Activated T-cell treated with anti-CD3 and anti-CD28 coated beads, Interleukin-2, amount 50 U/mL, for 72 hours (primary cell): ENCODE measurements at places on chromosomes 7 and 10.
A peak's percentile ranks its signal among the peaks of the same experiment; 100 is the strongest.

- no peak for DNase-seq
These were observed 33.8 kb downstream of the ACSL5 start for GRCh38 chr10:112407696-112408095.

DNA sequence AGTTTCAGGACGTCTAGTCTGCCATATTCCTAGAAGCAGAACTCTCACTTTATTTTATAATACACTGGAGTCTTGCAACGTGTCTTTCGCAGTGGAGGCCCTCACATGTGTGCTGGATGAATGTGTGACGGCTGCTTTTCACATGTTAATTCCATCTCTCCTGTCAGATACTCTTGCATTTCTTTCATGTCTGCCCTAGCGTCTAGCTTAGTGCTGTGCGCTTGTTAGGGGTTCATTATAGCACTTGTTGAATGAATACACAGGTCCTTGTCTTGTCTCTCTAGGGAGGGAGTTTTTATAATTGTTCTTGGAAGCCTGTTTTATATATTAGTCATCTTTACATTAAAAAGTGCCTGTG lies 94.4 kb downstream of the MAP3K8 start:
- no peak for DNase-seq

DNA sequence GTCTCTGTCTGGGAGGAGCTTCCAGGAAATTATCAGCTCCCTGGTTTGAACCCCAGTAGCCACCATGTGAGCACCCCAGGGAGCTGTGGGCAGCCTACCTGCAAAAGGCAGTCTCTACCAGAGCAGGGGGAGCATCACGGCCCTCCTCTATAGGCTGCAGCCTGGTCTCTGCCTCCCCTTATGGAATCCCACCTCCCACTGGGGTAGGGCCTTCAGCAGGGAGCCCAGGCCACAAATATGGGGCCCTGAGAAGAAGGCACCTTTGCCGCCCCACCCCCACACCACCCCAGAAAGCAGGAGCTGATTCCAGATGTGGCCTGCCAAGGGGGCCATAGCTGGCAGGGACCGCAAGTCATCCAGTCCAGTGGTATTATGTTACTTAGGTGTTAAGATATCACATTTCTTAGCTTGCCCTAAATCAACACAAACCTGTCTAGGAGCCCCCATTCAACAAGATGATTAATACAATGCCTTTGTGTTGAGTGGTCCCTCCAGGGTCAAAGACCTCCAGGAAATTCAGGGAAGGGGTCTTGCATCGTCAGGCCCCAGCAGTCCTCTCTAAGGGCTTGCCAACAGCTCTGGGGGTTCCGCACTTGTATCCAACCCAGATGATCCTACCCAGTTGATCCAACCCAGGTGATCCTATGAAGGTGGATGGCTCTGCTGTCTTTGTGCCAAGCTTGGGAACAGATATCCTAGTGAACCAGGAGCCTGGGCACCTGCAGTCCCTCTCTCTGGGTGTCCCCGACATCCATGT lies 114.9 kb downstream of the OAT start:
- no peak for DNase-seq

DNA sequence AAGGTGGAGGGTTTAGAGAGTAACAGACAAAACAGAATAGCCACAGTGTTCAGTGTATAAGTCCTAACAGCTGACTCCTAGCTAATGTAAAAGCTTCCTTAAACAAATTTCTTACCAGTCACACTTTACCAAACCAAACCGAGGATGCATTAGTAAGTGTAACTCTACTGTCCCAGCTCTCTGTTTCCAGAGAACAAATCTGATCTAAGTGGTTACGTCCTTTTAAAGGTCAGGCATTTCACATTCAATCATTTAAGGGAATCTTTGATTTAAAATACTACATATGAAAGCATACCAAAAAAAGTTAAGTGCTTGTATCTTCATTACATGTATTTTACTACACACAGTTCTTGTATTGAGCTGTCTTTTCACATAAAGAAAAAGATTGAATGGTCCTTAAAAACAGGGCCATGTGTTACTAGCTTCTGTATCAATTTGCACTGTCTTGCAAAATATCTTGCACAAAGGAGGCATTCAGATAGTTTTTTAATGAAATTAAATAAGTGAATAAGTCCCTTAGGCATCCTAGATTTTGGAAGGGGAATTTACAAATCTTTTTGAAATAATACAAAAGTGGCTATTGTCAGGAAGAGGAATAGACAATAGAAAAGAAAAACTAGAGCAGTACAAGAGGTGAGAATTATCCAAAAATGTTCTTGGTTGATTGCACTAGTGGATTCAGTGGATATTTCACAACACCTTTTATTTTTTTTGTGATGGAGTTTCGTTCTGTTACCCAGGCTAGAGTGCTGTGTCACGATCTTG lies 58.4 kb upstream of the SPOCK2 start:
- no peak for DNase-seq

DNA sequence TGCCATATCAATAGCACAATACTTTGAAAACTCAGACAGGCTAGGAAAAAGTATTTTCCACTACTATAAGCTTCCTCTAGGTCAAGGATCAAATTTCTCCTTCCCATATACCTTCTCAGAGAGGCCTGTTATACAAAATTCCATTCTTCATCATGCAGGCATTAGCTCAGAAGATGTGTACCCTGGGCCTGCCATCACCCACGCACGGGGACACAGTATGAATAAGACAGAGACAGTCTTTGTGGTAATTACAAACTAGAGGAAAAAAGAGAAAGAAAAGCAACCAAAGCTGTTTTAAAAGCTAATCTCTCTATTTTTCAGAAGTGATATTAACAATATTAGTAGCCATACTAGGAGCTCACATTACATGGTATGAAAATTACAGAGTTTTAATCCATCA lies 236.8 kb upstream of the AOAH start:
- peak; percentile 14 for DNase-seq
